Stimulated activated CD4-positive, alpha-beta T cell treated with anti-CD3 and anti-CD28 coated beads, TNF-alpha, amount 100 ng/mL, for 48 hours (primary cell): ENCODE measurements at places on chromosomes 5 and 9.

DNA sequence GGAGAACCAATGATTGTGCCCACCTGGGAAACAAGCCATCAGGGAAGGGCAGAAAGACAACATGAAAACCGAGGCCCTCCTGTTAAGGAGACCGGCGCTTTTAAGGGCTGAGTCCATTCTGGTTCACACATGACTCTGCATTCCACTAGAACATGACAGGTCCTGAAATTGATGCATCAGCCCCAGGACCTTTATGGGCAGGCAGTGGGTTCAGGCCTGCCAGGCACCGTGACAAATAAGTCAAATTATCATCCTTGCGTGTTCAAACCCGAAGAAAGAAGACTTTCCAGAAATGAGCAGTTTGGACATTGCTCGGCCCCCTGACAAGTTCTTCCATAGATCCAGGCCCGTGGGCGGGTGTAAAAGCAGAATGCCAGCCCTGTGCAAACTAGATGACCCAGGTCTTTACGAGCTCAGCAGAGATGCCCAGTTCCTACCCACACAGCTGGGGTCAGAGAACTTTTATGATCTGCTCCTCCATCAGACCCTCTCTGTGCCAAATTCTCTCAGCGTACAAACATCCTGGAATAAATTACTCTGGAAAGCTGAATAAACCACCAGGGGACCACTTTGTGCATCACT is 295.5 kb upstream of the WWC1 start:
- DNase-seq = no peak

GRCh38 chr5:167743695-167744464 is 547.6 kb upstream of the WWC1 start:
- DNase-seq = no peak

DNA sequence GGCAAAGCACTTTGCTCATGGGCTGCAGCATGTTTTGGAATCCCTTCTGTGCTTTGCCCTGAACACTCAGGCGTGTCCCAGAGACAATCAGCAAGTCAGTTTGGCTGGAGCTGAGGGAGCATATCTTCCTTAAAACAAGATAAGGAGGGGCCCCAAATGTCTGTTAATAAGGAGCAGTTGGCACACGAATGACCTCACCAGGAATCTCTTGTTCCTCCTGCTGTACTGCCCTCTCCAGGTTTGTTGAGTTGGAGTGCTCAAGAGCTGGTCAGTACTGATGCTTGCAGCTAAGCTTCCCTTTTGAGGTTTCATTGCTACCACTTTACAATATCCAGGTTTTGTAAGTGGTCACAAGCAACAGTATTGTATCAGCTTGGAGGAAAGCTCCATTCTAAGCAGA is 101.3 kb upstream of the EGFLAM start:
- no peak for DNase-seq

DNA sequence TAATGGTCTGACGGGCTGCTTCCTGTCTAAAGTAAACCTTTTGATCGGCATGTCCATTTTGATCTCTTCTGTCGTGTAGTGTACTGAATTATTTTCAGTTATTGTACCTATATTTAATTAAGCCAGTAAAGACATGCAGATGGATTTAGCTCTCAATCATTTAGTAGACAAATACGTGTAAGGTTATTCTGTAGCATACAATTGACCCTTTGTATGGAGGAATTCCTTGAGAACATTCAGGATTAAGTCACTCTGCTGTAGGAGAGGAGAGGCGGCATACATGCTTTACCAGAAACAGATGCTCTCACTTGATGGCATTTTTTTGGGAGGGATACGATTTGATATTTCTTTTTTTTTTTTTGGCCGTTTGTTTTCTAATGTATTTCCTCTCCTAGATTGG is 141.0 kb downstream of the PBX3 start:
- no peak for DNase-seq

DNA sequence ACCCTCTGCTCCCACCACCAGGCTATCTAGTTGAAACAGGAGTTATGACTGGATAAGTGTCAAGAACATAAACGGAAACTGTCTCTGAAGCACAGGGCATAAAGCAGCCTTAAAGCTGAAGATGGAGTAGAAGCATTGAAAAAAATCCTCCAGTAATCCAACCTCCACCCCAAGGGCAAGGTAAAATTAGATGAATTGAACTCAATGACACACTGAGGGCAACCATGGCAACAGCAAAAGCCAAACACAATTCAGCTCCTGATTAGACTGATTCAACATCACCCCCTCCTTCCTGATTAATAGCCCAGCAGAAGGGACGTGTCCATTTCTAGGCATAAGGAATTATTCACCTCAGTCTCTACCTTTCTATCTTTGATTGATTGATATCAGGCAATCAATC is 183.2 kb upstream of the MAP3K1 start:
- DNase-seq = no peak

- DNase-seq = no peak
These were observed 10.6 kb upstream of the EXOC3 start for GRCh38 chr5:432201-432927.

GRCh38 chr5:146340260-146341081 is 1.8 kb downstream of the POU4F3 start:
- DNase-seq = no peak

DNA sequence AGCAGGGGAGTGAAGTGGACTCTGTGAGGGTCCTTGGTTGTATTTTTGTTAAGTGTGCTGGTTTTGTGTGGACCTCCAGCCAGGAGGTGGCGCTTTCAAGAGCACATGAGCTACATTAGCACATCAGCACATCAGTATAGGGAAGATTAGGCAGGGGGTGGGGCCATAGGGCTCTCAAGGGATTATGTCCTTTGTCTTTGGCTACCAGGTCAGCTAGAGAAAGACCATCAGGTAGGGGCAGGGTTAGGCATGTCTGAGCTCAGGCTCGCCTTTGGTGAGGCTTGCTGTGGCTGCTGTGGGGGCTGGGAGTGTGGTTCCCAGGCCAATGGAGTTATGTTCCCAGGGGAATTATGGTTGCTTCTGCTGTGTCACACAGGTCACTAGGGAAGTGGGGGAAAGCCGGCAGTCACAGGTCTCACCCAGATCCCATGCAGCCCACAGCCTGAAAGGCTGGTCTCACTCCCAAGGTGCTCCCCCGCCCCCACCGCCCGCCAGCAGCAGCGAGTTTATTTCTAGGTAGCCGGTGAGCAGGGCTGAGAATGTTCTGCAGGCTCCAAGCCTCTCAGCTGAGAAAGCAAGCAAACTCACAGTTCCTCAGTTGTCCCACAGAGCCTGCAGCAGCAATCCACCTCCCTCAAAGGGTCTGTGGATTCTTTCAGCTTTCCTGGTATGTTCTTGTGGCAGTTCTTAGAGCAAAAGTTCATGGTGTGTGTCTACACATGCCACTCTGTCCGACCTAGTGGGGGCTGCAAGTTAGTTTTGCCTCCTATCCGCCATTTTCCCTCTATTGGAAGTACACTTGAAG is 13.7 kb downstream of the OR1J1 start:
- DNase-seq = peak; percentile 13

- DNase-seq = no peak
These were observed 117.5 kb downstream of the COL5A1 start for GRCh38 chr9:134758949-134759607.

DNA sequence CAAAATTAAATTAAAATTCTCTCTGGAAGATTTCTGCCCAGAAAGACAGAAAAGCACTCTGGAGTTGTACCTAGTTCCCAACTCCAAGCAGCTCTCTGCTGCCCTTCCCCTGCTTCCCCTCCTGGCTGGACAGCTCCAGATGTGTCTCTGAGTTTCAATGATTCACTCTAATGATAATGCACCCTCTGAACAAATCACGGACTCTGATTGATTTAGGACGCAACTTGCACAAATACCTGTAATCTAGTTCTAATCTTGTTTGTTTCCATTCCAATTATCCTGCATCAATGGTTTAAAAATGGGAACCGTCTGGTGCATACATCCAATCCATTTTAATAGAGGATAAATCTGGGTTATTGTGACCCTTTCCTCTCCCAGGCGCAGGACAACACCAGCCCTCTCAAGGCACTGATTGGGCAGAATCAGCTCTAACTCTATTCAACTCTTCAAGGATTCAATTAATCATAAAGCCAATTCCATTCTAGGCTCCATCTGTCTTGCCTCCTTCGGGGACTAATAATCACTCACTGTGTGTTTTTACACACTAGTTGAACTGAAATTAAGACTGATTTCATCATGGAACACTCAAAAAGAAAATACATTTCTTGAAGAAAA is 111.2 kb upstream of the LRRTM2 start:
- no peak for DNase-seq

DNA sequence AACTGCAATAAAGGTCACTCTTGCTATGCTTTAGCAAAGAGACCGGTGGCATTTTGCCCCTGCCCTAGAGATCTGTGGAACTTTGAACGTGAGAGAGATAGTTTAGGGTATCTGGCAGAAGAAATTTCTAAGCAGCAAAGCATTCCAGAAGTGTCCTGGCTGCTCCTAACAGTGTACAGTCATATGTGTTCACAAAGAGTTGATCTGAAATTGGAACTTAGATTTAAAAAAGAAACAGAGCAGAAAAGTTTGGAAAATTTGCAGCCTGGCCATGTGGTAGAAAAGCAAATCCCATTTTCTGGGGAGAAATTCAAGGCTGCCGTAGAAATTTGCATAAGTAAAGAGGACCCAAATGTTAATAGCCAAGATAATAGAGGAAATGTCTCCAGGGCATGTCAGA is 169.2 kb downstream of the FGF1 start:
- DNase-seq = no peak

GRCh38 chr5:31131381-31131891 is 62.0 kb upstream of the CDH6 start:
- DNase-seq = no peak

GRCh38 chr5:107631805-107632362 is 38.9 kb downstream of the EFNA5 start:
- no peak for DNase-seq

DNA sequence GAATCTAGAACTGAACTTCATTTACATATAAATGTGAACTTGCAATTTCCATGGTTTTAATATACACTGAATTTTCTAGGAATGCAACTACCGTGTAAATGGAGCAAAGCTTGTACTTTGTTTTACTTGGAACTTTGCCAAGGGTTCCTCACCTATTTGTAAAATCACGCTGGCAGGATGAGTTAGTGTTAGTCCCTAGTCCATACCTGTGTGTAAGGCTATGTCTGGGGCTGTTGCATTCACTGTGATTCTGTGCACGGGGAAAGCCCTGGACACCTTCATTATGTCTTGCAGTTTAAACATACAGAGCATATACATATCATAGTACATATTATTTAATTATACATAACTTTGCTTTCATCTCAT is 119.9 kb downstream of the PAX5 start:
- DNase-seq = no peak

DNA sequence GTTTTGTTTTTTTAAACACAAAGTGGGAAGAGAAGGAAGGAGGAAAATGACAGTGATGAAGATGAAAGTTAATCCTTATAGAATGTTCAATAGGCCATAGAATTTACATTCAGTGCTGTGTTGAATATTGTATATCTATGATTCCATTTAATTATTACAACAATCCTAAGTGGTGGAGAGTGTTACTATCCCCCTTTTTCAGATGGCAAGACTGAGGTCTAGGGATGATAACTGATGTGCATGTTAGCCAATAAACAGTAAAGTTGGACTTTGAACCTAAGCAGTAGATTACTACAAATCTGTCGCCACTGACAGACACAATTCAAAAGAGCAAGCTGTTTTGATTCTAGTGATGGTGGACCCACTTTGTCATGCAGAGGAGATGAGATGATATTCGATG is 237.9 kb downstream of the ARHGAP26 start:
- no peak for DNase-seq

GRCh38 chr9:8096091-8096490 is 296.5 kb upstream of the DMAC1 start:
- DNase-seq = no peak

GRCh38 chr5:58317808-58318207 is 142.1 kb downstream of the PLK2 start:
- DNase-seq = no peak

DNA sequence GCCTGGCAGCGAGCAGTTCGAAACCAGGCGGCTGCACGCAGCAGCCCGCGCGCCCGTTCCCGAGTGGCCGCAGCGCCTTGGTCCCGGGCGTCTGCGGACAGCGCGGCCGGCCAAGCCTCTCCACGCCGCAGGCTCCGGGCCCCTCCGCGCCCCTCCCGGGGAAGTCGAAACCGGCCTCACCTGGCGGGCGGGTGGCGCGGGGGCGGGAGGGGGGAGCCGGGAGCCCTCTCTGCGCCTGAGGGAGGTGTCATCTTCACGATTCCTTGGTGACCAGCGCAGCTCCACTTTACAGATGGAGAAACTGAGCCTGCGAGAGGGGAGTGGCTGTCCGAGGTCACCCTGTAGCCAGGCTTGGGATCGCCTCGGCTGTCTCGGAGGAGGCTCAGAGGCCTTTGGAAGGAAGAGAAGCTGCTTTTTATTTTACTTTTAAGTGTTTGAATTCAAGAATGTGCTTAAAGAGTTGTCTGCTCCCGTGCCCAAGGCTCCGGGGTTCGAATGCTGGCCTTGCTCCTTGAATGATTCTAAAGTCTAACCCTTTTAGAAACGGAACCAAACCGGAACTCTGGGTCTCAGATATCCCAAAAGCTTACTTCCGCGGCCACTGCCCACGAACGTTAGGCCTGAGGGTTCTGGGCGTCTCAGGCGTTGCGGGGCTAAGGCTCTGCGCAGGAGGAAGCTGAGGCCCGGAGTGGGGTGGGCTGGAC is 662 bp downstream of the SUSD3 start:
- no peak for DNase-seq

GRCh38 chr9:95029288-95029687 is 288.2 kb downstream of the FANCC start:
- DNase-seq = no peak

GRCh38 chr5:31047621-31048020 is 145.9 kb upstream of the CDH6 start:
- no peak for DNase-seq

- no peak for DNase-seq
These were observed 8.1 kb upstream of the CPLX2 start for GRCh38 chr5:175863316-175863715.

DNA sequence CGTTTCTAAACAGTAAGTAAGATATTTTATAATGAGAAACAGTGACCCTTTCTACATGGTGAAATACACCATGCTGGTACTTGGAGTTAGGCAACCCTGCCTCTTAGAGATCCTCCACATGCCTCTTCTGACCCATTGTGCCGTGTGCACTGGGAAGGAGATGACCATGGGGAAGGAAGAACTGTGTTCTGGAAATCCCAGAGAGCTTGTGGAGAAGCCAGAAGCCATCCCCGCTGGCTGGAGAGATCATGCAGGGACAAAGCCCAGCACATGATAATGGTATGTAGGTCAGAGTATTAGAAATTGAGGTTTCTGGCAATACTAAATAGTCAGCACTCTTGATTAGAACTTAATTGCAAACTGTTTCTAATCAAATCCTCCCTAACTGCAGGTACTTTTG is 307.3 kb downstream of the FBXL7 start:
- no peak for DNase-seq

DNA sequence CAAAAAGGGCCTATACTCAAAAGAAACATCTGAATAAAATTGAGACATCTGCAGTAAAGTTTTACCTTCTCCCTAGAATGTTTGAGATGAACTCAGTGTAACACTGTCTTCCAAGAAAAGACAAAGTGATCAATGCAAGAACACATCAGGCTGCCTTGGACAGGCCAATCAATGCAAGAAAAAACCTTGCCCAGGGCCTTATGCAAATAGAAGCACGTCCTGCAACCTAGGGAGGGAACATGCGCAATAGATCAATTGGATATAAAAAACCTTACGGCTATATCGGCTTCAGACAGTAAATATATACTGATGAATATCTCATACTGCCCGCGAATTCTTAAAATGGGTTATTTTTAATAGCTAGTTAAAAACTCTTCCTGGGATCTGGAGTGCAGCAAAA is 66.4 kb upstream of the POU5F2 start:
- no peak for DNase-seq

- DNase-seq = no peak
These were observed 4.3 kb upstream of the FAT2 start for GRCh38 chr5:151595411-151595826.
